ENCODE measurements at places on chromosomes 1 and 21. TPM values are rescaled to one million over a fixed set of nuclear protein-coding genes. Genes with fewer than 3 reads are reported as not detected.

MARCKSL1 gene
- total RNA-seq, result 70.9 TPM

RGS16 gene
- under 0.01 TPM for total RNA-seq

CITED4 gene
- total RNA-seq, result 45.1 TPM

PCP4L1 gene
- not detected for total RNA-seq

SLC30A2 gene
- total RNA-seq, result 1.4 TPM

HMCN1 gene
- 0.17 TPM for total RNA-seq

C1orf94 gene
- total RNA-seq, result not detected

NBPF4 gene
- not detected for total RNA-seq

TENT5C gene
- 2.1 TPM for total RNA-seq

FCRL2 gene
- total RNA-seq, result not detected
